Ascending aorta (tissue), 2 donors: ENCODE measurements at places on chromosomes 7 and 10. TPM values are rescaled to one million over a fixed set of nuclear protein-coding genes. Genes with fewer than 3 reads are reported as not detected.

MYL10 gene
- not detected for total RNA-seq

STEAP4 gene
- 211 TPM for total RNA-seq

GRM3 gene
- not detected for total RNA-seq

OIT3 gene
- total RNA-seq: not detected

SHH gene
- total RNA-seq: 0.11 TPM

HERPUD2 gene
- 69.8 TPM for total RNA-seq
